Astrocyte of the cerebellum (primary cell): ENCODE measurements at places on chromosomes 6 and 20.

- DNase-seq = no peak
Measured at GRCh38 chr6:106600329-106600728, 29.0 kb downstream of the RTN4IP1 start.

- DNase-seq = no peak
Measured at GRCh38 chr20:21356386-21356785, 40.9 kb downstream of the NKX2-4 start.

DNA sequence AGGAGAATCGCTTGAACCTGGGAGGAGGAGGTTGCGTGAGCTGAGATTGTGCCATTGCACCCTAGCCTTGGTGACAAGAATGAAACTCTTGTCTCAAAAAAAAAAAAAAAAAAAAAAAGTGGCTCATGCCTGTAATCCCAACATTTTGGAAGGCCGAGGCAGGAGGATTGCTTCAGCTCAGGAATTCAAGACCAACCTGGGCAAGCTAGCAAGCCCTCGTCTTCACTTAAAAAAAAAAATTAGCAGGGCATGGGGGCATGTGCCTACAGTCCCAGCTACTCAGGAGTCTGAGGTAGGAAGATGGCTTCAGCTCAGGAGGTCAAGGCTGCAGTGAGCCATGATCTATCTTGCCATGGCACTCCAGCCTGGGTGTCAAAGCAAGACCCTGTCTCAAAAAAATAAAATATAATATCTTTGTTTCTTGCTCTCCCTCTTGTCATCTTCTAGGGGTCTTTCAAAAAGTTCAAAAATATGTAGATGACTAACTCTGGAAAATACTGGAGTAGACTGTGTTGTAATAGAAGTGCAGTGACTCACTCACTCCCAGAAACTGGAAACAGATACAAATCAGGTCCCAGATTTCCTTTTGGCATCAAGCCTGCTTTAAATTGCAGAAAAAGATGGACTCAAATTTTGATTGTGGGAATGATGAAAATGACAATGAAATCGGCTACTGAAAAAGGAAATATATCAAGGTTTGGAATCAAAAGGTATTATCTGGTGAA is 2.8 kb upstream of the GINM1 start:
- peak; percentile 31 for DNase-seq

DNA sequence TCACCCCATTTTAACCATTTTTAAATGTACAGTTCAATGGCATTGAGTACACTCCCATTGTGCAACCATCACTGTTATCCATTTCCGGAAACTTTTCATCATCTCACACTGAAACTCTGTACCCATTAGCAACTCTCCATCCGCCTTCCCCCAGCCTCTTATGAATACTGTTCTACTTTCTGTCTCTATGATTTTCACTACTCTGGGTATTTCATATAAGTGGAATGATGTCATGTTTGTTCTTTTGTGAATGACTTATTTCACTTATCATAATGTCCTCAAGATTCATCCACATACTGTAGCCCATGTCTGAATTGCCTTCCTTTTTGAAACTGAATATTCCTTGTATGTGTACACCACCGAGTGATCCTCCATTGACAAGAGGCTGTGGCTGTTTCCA is 92.9 kb upstream of the TOX2 start:
- DNase-seq = no peak

DNA sequence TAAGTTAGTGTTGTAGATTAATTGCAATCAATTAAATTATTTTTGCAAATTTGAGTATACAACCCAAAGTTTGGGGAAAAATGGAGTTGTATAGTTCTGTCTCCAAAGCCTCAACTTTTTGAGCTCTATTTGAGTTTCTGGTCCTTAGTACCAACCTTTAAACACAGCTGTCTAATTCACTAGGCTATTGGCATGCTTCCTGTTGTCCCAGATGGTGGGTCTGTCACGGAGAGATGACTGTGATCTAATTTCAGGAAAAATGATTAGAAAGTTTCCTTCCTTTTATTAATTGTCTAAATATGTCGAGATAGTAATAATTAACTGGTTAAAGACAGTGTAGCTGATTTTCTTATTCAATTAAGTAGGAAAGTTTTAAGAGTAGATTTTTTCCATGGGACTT is 109.6 kb downstream of the SCAF8 start:
- DNase-seq = no peak

DNA sequence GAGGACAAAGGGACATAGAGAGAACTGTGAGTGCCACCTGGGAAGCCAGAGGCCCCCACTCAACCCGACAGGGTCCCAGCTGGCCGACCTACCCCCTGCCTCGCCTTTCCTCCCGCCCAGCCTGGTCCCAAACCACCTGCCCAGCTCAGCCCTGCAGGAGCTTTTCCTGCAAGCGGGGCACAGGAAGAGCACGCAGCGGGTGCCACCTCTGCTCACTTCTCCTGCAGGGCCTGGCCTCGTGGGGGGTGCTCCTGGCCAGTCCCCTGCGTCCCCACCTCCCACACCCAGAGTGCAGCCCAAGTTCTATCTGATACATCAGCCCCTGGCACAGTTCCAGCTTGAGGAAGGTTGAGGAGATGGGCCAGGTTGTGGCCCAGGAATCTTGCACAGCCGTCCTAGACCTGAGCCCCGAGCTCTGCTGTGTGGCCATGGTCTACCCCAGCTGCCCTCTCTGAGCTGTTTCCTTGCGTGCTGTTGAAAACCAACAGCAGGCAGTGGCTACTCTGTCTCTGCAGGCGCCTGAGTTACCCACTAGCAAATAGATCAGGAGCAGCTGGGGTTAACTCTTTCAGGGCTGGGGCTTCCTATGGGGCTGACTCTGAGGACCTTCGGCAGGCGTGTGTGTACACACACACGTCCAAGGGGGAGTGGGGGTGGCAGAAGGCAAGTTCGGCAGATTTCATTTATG is 1.7 kb downstream of the NECAB3 start:
- no peak for DNase-seq

- DNase-seq = no peak
Measured at GRCh38 chr20:64211874-64212658, 43.5 kb upstream of the PCMTD2 start.
